Smooth muscle cell of bladder (primary cell): ENCODE measurements at places on chromosomes 3 and 15. TPM values are rescaled to one million over a fixed set of nuclear protein-coding genes. Genes with fewer than 3 reads are reported as not detected.

The ATP13A4 gene
- total RNA-seq, result 0.18 and 0.28 TPM in 2 replicates

The COL7A1 gene
- total RNA-seq, result 31.6 and 46.1 TPM in 2 replicates

The ST8SIA2 gene
- not detected in 2 replicates for total RNA-seq

The ZMYND10 gene
- 0.28 and 1.1 TPM in 2 replicates for total RNA-seq

The GOLGA6A gene
- total RNA-seq, result 0.14 TPM in 1 of 2 replicates, not detected in the other

The CCR9 gene
- not detected in 2 replicates for total RNA-seq

The FYTTD1 gene
- total RNA-seq, result 32.0 and 35.9 TPM in 2 replicates

The EIF4E3 gene
- total RNA-seq, result 0.71 and 1.1 TPM in 2 replicates

The CA12 gene
- total RNA-seq, result 42.1 and 108 TPM in 2 replicates

The ADAMTS9 gene
- total RNA-seq, result 5.2 and 47.5 TPM in 2 replicates

The SNTN gene
- not detected in 2 replicates for total RNA-seq

The GUCA1C gene
- not detected in 2 replicates for total RNA-seq

The FGF12 gene
- 0.09 TPM in 1 of 2 replicates, not detected in the other for total RNA-seq

The SNURF gene
- total RNA-seq, result 47.5 and 51.8 TPM in 2 replicates

The ALDH1L1 gene
- total RNA-seq, result under 0.01 TPM in 1 of 2 replicates, not detected in the other

The SLC24A5 gene
- total RNA-seq, result not detected in 2 replicates

The NLGN1 gene
- 4.0 and 8.7 TPM in 2 replicates for total RNA-seq

The C3orf49 gene
- total RNA-seq, result not detected in 2 replicates

The B3GNT5 gene
- total RNA-seq, result 1.00 and 2.0 TPM in 2 replicates

The SCAPER gene
- 4.6 and 6.1 TPM in 2 replicates for total RNA-seq
